ENCODE measurements at places on chromosomes 3 and 15.

- DNase-seq, result no peak
Observed at GRCh38 chr15:66932634-66933024, 132.8 kb upstream of the SMAD3 start.

- DNase-seq, result no peak
Observed at GRCh38 chr3:43620831-43621655, 768 bp downstream of the ANO10 start.

GRCh38 chr3:171164067-171164465, 137.5 kb upstream of the SLC2A2 start:
- no peak for DNase-seq

GRCh38 chr15:38557921-38558320, 6.7 kb downstream of the RASGRP1 start:
- DNase-seq, result no peak

DNA sequence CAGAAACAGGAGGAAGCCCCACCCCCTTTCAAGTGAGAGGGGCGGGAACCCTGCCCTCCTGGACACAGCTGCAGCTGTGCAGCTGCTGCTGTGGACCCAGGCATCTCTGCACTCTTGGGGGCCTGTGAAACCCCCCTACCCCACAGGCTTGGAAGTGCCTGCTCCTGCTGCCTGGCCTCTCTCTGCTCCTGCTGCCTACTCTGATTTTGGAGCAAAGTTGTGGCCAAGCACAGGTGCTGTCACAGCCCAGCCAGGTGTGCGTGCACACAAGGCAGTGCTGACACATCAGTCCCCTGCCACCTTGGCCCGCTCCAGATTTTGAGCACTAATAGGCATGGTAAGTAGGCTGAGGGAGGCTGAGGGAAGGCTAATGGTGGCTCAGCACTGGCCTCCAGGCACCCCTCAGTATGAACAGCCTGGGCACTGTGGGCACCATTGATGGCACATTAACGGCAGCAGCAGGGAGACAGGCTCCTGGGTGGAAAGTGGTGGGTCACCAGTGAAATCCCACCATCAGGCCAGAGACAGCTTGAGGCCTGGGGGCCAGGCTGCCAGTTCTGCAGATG, 890.9 kb downstream of the GBE1 start:
- no peak for DNase-seq

GRCh38 chr15:80558631-80559319, 136.3 kb upstream of the ABHD17C start:
- no peak for DNase-seq

DNA sequence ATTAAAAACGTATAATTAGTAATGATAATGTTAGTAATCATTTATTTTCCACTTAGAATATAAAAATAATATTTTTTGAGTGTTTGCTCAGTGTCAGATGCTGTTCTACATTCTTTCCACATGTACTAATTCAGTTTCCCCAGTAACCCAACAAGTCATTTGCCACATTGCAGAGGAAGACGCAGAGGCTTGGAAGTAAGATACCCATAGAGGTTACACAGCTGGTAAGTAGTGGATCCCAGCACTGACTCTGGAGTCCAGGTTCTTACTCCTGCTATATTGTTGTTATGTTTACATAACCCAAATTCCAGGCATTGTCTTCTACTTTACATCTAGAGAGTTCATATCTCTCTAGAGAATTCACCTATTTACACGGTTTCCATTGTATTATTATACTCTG, 48.2 kb upstream of the MYO5C start:
- DNase-seq, result no peak

- DNase-seq, result no peak
Observed at GRCh38 chr3:9100513-9100894, 137.2 kb upstream of the RAD18 start.

GRCh38 chr3:113094337-113095221, 103.8 kb downstream of the GTPBP8 start:
- no peak for DNase-seq

DNA sequence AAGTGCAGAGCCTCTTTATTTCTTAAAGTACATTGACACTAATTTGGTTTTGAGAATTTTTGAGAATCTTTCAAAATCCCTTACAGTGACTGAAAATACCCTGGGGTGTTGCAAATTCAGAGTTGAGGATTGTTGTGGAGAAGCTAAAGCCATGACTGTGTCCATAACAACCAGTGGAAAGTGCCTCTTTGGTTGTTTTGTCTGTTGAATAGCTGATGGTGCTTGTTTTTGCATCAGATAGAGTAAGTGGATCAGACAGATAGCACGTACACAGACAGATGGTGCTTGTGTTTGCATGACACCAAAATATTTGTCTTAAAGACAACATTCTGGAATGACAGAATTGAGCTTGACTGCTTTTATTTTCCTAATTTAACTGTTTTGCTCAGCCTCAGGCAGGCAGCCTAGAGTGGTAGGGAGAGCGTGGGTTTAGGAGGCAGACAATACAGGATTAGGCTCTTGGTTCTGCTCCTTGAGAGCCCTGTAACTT, 265.0 kb downstream of the IL20RB start:
- DNase-seq, result no peak

GRCh38 chr3:46463120-46463867, 1.4 kb downstream of the LTF start:
- no peak for DNase-seq

DNA sequence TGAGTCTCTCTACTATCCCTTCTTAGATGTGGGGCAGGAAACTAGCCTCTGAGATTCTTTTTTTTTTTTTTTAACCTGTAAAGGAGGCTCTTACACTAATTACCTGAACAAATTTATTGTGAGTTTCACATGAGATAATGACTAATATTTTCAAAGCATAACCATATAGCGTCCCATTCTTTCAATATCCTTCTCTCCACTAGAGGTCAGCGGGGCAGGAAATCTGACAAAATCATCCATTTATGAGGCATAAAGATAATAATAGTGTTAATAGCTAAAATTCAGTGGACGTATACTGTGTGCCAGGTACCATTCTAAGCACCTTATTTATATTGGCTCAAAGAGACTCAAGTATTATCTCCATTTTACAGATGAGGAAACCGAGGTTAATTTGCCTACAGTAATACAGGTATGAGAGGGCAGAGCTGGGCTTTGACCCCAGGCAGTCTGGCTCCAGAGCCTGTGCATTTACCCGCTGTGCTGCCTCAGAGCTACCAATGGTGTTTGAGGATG, 16.3 kb upstream of the SMAD6 start:
- no peak for DNase-seq

DNA sequence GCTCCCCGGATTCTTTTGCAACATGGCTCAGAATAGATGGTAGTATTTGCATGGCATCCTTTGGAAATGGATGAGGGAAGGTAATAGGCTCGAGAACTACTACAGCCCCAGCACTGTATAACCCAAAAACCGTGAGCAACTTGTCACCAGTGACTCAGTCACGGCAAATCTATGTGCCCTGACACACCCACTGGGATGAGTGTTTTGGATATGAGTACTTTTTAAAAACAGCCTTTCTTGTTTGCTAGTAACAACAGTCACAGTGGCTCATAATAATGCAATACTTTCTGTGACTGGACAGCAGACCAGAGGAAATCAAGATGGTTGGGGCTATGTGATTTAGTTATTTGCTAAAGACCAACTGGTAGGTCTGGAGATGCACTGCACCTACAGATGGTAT, 299.6 kb downstream of the ULK4 start:
- DNase-seq, result no peak

DNA sequence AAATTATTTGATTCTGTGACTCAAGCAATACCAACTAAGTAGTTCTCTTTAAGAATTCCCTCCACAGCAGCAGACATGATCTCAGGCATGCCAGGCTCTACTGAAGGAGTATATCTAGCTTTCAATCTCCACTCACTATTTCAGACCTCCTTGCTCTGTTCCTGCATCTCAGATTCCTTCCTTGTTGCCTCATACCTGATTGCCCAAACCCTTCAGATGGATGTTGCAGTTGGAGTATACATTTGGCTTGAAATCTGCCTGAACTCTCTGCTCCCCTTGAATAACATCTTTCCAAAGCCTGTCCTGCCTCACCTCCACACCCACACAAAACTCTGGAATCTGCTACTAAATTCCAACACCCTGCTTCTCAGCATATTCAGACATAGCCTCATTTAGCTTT, 19.8 kb upstream of the TM4SF4 start:
- DNase-seq, result no peak

DNA sequence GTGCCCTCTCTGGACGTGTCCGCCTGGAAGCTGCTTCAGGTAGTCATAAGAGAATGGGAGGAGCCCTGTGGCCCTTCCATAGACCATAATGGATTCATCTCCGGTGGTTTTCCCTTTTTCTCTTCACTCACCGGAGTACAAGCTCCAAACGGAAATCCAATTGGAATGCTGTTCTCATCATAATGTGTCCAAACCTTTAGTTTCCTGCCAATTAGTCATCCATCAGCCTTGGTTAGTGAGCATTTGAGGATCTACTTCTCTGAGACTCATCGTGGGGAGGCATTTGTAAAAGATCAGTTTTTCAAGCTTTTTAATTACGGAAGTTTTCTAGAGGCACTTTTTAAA, 34.9 kb downstream of the ABHD2 start:
- DNase-seq, result no peak

DNA sequence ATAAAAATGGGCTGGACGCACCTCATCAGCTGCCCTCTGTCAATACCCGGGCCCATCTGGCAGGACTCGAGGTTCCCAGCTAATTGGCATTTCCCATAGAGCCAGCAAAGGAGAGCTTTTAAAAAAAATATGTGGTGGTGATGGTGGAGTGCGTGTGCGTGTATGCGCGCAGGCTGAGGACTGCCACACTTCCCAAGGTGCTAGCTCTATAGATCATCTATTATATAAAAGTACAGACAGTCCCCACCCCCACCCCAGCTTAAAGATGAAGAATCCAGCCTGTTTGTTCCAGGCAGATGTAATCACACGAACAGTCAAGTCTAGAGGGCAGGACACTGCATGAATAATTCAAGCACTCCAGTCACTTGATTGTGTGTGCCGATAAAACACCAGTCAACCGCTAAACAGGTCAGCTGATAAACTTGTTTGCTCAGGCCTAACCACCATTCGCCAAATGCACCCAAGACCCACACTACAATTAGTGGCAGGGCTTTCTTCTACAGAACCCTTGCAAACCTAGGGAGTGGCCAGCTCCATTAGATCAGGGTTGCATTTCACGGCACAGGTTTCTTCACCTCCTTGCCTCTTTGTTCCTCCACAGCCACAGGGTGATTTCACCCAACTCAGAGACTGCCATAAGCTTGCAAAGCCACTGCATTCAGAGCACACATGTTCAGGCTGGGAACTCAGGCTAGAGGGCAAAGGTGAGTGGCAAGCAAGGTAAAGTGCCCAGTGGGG, 5.8 kb downstream of the TLE3 start:
- peak; percentile 42 for DNase-seq

DNA sequence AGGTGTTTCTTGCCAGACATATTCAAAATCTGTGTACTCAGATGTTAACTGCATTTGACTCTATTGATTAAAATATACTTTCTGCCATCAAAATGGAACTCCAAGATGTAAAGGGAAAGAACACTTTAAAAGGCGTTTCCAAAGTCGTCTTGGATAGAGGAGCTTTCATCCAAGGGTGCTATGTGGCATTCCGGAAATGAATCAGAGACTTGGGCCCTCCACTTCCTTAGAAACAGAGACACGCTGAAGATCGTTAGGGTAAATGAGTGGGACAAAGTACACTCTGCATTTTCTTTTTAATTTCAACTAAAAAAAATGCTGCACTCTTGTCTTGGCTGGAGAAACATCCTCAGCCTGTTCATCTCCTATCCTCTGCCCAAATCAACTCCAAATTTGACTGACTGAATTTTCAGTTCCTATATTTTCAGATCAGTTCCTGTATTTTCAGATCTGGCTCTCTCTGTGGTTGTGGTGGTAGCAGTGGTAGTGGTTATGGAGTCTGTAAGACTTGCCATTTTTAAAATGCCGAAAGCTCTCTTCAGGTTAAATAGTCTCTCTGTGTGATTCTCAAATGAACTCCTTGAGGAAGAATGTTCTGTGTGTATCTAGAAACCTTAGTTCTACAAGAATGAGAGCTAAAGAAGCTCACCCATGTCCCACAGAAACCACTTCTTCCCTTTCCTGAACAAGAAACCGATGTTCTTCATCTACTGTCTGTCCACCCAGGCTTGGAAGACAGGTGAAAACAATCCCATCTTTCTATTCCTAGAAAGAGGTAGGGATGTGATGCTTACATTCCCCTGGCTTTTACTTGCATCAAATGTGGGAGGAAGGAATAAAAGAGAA, 156.8 kb upstream of the ICE2 start:
- no peak for DNase-seq

GRCh38 chr3:4030624-4031023, 231.4 kb downstream of the LRRN1 start:
- no peak for DNase-seq

GRCh38 chr15:101549647-101550046, 60.1 kb upstream of the PCSK6 start:
- DNase-seq, result no peak

- DNase-seq, result no peak
Observed at GRCh38 chr3:141355242-141355641, 13.1 kb upstream of the ZBTB38 start.

GRCh38 chr3:126990890-126991289, 8.0 kb downstream of the PLXNA1 start:
- no peak for DNase-seq
